ENCODE measurements at places on chromosomes 1 and 21.
A peak's percentile ranks its signal among the peaks of the same experiment; 100 is the strongest.

DNA sequence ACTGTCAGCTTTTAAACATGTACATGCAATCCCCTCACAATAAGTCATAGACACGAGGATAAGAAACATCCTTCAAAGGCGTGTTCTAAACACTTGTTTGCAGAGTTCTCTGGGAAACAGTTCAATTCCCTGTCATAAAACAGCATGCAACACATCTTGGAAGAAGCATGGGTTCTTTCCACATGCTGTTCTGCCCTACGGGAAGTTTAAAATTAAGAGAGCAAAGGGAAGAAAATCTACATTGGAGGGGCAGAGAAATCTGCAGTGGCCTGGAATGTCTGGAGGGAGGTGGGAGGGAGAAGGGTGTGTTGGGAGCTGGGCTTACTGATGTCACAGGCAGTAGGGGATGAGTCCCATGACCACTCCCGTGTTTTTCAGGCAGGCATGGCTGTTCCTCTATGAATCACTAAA is 98.3 kb upstream of the SLC2A1 start:
- no peak for DNase-seq

DNA sequence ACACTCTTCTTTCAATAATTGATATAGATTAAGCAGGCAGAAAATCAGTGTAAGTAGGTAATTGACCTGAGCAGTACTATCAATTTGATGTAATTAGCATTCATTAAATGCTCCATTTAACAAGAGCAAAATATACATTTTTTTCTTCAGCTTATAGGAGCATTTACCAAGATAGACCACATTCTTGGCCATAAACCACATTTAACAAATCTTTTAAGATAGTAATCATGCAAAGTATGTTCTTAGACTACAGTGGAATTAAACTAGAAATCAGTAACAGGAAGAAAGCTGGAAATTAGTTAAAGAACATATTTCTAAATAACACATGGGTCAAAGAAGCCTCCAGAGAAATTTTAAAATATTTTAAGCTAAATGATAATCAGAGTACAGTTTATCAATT is 8.7 kb upstream of the PRKACB start:
- DNase-seq, result no peak

GRCh38 chr1:238546118-238546517 is 655.4 kb upstream of the ZP4 start:
- no peak for DNase-seq

GRCh38 chr1:13699510-13699909 is 478 bp upstream of the PRDM2 start:
- DNase-seq, result peak; percentile 8

DNA sequence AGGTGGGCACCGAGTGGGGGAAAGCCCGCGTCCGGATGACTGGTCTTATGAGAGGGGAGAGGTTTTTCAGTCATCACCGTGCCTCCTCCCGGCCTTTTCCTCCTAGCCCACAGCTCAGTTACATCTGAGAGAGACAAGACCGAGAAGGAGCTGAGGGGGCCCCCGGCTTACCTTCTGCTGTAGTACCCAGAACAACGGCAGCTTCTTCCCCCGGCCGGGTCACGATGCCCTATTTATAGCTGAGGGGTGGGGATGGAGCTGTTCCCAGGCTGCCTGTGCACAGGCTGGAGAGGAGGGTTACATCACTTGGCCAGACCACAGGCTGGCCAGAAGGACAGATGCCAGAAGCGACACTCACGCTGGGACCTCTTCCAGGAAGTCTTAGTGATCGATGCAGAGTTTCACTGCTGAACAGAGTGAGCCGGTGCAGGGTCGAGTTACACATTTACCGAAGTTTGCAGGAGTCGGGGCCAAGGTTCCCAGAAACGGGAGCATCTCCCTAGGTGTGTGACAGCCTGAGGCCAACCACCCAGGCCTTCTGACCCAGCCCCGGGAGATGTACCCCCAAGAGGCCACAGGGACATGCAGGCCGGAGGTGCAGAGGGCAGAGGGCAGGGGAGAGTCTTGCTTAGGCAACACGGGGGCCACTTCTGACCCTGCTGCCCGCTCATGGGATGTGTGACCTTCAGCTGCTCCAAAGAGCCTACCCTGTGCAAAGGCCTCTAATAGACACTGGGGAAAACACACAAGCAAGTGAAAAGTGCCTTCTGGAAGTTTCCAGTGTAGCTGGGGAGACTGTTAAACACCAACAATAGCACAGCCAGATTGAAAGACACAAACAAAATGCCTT is at the start of gene AGT:
TSS of gene AGT (minus strand) at position 208 of the 850 bp plus-strand sequence. CDS start 3,299 bp downstream, outside the sequence.
- DNase-seq, result no peak

DNA sequence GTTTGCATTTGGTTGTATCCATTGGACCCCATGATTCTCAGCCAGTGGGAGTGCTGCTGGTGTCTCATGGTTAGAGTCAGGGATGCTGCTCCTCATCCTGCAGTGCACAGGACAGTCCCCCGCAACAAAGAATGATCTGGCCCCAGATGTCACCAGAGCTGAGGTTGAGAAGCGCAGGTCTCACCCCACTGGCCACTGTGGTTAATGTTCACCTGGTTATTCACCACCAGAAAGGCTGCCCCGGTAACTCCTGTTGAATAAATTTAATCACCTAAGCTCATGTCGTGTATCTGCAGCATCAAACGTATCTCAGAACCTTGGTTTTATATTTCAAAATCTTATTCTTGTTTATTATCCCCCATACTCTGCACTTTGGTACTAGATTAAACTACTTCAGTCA is 75.8 kb downstream of the ATP5PO start:
- DNase-seq, result no peak

DNA sequence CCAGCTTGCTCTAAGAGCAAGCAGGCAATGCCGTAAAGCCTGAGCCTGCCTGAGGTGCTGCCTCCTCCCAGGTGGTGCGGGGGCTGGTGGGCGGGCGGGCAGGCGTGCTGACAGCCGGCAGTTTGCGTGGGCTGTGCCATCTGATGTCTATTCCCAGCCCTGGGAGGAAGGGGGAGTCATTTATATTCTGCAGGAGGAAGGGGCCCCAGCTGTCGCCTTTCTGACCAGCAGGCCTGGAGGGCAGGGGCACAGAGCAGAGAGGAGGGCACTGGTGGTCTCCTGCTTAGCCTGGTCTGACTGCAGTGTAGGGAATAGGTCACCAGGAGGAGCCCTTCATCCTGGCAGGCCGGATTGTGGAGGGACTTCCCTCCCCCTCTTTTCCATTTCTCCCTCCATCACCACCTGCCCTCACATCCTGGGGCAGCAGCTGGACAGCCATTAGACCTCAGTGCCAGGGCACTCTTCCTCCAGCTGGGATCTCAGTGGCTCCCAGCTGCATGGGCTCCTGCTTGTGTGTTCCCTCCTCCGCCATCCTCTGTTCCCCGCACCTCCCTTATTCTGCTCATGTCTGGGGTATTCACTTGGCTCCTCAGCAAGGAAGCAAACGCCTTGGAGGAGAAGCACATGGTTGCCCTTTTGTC is 4.4 kb downstream of the CYB561D1 start:
- DNase-seq, result no peak

GRCh38 chr21:35861661-35862060 is 198.7 kb downstream of the SETD4 start:
- no peak for DNase-seq

GRCh38 chr1:113488576-113489177 is 98.4 kb downstream of the MAGI3 start:
- no peak for DNase-seq

Measured in RWPE1 (cell line).